Activated CD4-positive, alpha-beta memory T cell treated with anti-CD3 and anti-CD28 coated beads, Interleukin-2, amount 10 ng/mL, durations not matched to agents 7 days and 5 days (primary cell): ENCODE measurements at places on chromosomes 7 and 10. TPM values are rescaled to one million over a fixed set of nuclear protein-coding genes. Genes with fewer than 3 reads are reported as not detected.

The ETV1 gene
- total RNA-seq = 3.6 TPM

The CALCR gene
- not detected for total RNA-seq

The ANK3 gene
- 19.1 TPM for total RNA-seq

The SLC13A4 gene
- total RNA-seq = not detected

The C10orf143 gene
- total RNA-seq = 2.5 TPM

The CRTAC1 gene
- not detected for total RNA-seq

The FGFBP3 gene
- total RNA-seq = 1.3 TPM

The C10orf71 gene
- not detected for total RNA-seq

The ACTL6B gene
- not detected for total RNA-seq

The ADAMTS14 gene
- total RNA-seq = not detected

The TRIM74 gene
- total RNA-seq = 2.5 TPM

The OR13A1 gene
- total RNA-seq = not detected

The IGFBP1 gene
- not detected for total RNA-seq

The PRPS1L1 gene
- not detected for total RNA-seq
